Myometrial cell (primary cell): ENCODE measurements at places on chromosomes 5 and 9. TPM values are rescaled to one million over a fixed set of nuclear protein-coding genes. Genes with fewer than 3 reads are reported as not detected.

Gene OMD
- under 0.01 TPM in 1 of 2 replicates, not detected in the other for total RNA-seq

Gene AJM1
- 1.4 TPM in 1 of 2 replicates, not detected in the other for total RNA-seq

Gene HTR1A
- not detected in 2 replicates for total RNA-seq

Gene MTAP
- total RNA-seq, result 15.9 and 19.8 TPM in 2 replicates

Gene WDR36
- 23.4 and 34.7 TPM in 2 replicates for total RNA-seq

Gene CDX1
- total RNA-seq, result not detected in 2 replicates
